ENCODE measurements at places on chromosomes 13 and 19. TPM values are rescaled to one million over a fixed set of nuclear protein-coding genes. Genes with fewer than 3 reads are reported as not detected.

CPB2 gene
- total RNA-seq, result not detected

PSG1 gene
- 0.22 TPM for total RNA-seq

CD33 gene
- total RNA-seq, result not detected

ADGRE3 gene
- not detected for total RNA-seq

ARRDC5 gene
- not detected for total RNA-seq

NTN5 gene
- total RNA-seq, result 0.24 TPM

TJP3 gene
- total RNA-seq, result 0.67 TPM

ZNF561 gene
- 7.3 TPM for total RNA-seq

PSG2 gene
- total RNA-seq, result not detected

CEACAM19 gene
- 13.0 TPM for total RNA-seq

APOE gene
- 9.7 TPM for total RNA-seq

CD37 gene
- total RNA-seq, result not detected
